ENCODE measurements at places on chromosomes 13 and 19.
A peak's percentile ranks its signal among the peaks of the same experiment; 100 is the strongest.

- DNase-seq: no peak
These were observed 42.0 kb upstream of the NFIC start for GRCh38 chr19:3324405-3324856.

DNA sequence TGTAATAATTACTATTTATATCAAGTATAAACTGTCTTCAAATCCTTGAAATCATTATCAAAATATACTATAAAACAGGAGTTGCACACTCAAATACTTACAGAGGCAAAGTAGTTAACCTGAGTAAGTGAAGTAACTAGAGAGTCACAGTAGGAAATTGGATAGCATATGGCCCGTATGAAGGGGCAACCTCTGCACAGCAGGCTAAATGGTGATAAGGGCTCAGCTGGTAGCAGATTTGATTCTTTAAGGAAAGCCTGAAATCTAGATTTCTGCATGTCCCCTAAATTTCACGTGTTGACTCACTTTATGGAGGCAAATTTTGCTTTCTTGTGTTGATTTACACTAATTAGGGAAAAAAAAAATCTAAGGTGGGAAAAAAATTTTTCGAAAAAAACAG, 46.4 kb downstream of the STOML3 start:
- DNase-seq: no peak

DNA sequence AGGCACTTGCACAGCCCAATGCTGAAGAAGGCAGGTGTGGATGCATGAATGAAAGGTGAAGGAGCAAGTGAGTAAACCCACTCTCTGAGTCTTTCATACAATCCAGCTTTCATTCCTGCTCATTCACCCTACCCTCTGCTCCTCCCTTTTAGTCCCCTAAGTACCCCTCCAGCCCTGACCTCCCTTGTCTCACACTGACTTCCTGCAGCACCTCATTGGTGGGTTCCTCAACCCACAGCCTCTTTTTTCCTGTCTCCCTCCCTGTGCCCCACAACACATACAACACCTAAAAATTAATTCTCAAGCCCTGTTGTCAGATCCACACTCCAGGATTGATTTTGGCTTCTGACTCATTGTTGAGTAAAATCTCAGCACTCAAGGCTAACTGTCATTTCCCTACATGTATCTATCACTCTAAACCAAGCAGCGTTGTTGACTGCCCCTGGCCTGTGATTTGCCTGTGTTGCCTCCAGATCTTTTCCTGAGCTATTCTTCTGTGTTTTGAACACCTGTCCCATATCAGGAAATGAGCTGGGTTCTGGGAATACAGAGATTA, 177.3 kb upstream of the SERP2 start:
- DNase-seq: no peak

DNA sequence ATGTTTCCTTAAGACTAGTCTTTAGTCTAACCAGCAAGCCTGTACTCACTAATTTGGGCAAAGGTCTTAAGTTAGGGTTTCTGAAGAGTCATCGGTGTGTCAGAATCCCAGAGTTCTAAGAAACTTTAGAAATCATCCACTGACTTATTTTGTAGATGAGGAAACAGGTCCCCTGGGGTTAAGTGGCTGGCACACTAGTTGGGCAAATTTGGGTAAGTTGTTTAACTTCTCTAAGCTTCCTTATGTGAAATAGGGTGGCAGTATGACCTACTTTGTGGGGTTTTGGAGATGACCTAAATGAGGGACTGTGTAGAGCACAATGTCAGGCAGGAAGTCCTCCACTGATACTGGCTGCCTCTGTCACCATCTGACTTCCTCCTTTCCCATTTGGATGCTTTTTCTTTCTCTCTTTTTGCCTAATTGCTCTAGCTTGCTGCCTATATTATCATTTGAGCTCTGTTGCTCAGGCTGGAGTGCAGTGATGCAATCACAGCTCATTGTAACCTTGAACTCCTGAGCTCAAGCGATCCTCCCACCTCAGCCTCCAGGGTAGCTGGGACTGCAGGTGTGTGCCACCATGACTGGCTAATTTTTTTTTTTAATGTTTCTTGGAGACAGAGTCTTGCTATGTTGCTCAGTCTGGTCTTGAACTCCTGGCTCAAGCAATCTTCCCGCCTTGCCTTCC, 2.3 kb downstream of the ADGRE3 start:
- no peak for DNase-seq

DNA sequence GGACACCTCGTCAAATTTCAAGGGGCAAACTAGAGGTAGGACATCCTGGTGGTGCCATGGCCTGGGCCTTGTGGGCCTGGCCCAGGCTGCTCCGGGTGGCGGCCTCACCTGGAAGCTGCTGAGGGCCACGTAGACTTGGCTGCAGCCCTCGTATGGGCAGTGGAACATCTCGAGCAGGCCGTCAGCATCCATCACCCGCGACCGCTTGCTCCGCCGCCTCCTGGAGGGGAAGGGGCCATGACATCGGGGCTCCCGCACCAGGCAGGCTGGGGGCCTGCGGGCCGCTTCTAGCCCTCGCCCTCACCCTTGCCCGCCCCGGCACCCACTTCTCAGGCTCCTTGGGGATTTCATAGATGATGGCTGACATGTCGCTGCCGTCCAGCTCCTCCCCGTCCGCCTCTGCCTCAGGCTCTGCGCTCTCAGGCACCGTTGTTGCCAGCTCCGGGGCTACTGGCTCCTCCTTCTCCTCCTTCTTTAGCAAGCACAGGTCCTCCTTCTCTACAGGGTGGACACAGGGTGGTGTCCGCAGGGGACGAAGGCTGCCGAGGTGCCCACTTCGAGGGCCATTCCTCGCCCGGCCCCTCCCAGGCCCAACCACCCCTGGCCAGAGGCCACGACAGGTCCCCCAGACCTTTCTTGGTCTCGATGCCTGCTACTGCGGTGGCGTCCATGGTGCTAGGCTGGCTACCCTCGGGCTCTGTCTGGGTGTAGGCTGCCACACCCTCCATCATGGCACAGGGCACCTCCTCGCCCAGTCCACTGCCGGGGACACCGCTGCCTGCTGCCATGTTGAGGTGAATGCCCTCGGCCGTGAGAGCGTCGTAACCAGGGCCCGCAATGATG, 6.0 kb upstream of the ELAVL3 start:
- DNase-seq: no peak

DNA sequence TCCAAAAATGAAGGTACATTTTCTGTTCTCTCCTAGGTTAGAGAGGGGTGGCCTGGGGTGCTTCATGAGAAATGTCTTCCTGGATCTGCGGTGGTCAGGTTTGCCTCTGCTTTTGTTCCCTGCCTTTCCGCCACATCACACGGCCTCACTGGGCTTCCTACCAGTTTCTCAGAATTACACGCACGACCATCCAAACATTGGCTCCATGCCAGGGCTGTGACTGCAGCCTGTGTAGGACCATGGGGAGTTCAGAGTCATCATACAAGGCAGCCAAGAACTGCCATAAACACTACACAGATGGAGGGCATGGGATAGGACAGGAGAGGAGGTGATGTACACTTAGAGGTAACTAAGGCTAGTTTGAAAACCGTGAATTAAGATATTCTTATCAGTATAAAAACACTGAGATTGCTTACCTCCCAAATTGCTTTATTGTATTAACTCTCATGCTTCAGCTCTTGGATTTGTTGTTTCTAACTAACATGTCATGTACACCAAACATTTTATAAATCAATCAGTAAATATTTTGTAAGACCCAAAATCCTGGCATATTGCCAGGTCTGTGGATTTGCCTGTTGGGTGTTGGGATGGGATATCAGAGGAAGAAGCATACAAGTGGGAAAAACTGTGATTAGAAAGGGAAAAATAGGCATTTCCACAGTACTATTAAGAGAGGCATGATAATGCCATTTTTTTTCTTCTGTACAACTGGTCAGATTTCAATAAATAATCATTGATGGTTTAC, 45.2 kb downstream of the CDADC1 start:
- peak; percentile 45 for DNase-seq

- no peak for DNase-seq
These were observed 18.5 kb downstream of the SLC27A1 start for GRCh38 chr19:17488593-17489391.

GRCh38 chr13:42041684-42042035, 6.8 kb upstream of the DGKH start:
- peak; percentile 58 for DNase-seq

- no peak for DNase-seq
These were observed 2.8 kb downstream of the PALM3 start for GRCh38 chr19:14059093-14059480.

GRCh38 chr19:57026476-57026875, 93.3 kb upstream of the USP29 start:
- no peak for DNase-seq

DNA sequence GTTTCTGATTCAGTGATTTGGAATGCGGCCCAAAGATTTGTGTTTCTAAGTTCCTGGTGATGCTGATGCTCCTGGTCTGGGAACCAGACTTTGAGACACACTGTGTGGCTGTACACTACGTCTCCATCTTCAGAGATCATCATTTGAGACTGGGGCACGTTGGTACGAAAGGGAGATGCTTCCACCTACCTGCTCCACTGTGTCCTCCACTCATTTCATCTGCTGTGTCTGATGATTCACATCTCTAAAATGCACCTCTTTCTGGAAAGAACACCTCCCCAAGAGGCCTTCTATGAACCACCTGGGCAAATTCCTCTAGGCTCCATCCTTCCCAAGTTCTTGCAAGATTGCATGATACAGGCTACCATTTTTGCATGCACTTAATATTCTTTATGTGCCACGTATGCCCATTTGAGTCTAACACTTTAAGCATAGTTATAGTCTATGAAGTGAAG, 58.6 kb downstream of the ERCC5 start:
- DNase-seq: no peak

- no peak for DNase-seq
These were observed 282.9 kb downstream of the OLFM4 start for GRCh38 chr13:53311561-53311960.

All from cerebellum (tissue), 4 donors.